T-helper 2 cell treated with Interferon-gamma antibody and Interleukin-4, amounts not matched to agents 5 μg/mL and 100 μg/mL, for 36 hours (primary cell): ENCODE measurements at places on chromosomes 2 and 18.

DNA sequence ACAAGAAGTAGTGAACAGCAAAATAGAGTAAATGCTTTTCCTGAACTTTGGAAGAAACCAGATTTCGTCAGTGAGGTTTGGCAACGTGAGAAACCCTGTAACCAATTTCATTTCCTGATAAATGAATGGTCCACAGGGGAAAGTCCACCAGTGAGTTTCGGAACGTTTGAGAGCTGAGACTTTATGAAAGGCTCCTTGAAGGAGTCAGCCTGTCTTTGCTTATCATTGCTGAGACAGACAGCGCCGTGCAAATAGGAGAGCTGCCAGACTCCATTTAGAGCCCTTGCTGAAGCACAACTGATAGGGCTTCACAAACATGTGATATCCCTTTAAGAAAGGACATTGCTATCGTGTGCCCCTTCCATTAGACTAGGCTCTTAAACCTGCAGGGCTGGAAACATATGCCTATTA, 121.8 kb upstream of the SMAD7 start:
- DNase-seq, result no peak

- DNase-seq, result peak; percentile 67
Observed at GRCh38 chr2:6909431-6910385, 7.5 kb upstream of the RNF144A start.

DNA sequence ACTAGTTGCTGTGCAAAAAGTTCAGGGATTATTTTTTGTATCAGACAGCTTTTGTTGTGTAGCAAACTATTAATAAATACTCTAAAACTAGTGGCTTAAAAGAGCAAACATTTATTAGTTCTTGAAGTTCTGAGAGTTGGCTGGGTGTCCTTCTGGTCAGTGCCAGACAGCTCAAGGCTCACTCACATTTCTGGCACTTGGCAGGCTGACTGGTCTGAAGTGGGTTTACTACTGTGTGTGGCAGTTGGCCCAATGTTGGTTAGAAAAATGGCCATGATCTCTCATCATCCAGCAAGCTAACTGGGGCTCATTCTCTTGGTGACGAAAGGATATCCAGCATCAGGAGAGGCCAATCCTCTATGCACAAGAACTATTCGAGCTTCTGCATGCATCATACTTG, 71.4 kb upstream of the ZNF385B start:
- DNase-seq, result no peak

GRCh38 chr2:109102588-109103233, 26.3 kb upstream of the SH3RF3 start:
- no peak for DNase-seq

DNA sequence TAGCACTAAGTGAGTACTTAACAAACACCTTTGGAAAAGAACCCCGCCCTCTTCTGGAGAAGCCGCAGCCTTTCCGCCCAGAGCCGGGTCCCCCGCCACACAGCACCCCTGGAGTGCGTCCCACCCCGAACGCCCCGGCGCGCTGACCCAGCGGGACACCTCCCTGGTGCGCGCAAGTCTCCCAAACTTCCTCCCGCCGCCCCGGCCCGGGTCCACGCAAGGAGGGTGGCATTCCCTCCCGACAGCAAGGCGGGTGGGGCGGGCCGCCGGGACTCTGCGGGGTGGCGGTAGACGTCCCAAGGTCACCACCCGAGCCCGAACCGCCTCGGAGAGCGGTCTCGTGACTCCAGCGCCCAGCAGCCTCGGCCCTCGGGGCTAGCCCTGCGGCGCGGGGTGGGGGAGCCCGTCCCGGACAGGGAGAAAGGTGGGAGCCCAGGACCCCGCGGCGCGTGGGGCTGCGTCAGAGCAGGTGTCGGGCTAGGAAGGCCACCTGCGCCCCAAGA, 598 bp downstream of the CCDC93 start:
- DNase-seq, result peak; percentile 33

GRCh38 chr18:1464444-1465217, 560.0 kb downstream of the ADCYAP1 start:
- no peak for DNase-seq

GRCh38 chr2:241008711-241009121, 10.3 kb downstream of the SNED1 start:
- DNase-seq, result no peak

GRCh38 chr2:231413921-231414476, 18.5 kb downstream of the B3GNT7 start:
- no peak for DNase-seq

GRCh38 chr2:10012963-10013461, 30.3 kb upstream of the KLF11 start:
- DNase-seq, result no peak

DNA sequence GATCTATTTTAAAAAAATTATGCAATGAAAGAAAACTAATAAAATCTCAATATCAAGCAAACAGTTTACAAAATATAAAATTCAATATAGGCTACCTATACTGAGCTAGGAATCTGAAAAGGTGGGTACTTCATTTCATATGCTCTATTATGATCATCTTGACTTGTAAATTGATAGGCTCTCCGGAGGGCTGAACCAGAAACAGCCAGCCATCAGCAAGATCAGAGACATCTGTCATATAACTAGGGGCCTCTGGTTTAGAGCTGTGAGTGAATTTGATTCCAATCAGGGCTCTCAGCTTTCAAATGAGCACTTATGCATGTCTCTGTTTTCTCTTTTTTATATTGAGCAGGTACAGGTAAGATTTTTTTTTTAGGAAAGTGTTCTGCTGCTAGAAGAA, 114.2 kb downstream of the SPHKAP start:
- no peak for DNase-seq

- DNase-seq, result no peak
Observed at GRCh38 chr2:41116106-41116797, 664.4 kb upstream of the SLC8A1 start.

GRCh38 chr2:112184121-112184520, 45.9 kb downstream of the FBLN7 start:
- no peak for DNase-seq

- peak; percentile 9 for DNase-seq
Observed at GRCh38 chr2:55519938-55520885, 694 bp downstream of the CFAP36 start.

DNA sequence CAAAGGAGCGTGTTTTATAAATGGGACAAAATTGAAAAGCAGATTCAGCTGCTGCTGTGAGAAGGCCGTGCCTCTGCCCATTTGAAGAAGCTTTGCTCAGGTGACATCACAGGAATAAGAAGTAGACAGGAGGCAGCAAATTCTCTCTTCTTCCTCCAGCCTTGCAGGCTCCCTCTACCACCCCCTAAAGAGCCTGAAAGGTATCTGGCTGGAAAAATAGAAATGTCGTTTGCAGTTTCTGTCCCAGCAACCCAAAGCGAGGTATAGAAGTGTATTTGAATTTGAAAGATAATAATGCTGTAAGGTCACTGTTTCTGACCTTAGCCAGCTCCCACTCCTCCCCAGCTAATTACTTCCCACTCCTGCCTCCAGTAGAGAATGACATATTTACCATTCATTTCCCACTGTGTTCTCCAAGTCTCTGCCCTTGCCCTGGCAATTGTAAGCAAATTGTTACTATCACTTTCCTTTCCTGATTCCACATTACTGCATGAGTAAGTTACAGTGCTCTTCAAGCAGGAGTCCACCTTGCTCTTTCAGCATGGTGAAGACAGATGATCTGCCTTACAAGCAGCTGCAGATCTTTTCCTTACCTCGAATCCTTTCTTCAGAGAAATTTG, 56.8 kb upstream of the RASGRP3 start:
- DNase-seq, result no peak

DNA sequence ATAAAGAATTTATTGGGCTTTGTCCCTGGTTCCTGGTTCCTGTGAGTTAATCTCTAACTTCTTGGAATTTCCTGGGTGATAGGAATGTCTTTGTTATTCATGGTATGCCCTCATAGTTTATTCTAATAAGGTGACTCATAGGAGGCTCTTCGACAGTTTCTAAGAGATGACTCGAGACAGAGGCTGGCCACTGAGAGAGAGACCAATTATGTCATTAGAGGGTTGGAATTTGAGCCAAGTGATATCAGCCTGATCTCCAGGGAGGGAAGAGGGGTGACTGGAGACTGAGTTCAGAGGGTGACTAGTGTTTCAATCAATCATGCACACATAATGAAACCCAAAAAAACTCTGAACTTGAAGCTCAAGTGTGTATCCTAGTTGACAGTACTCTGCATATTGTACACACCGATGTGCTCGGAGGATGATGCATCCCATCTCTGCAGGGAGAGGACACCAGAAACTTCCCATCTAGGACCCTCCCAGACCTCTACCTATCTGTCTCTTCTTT, 185.7 kb downstream of the MTCL1 start:
- DNase-seq, result no peak

GRCh38 chr2:184305105-184305504, 293.2 kb upstream of the ZNF804A start:
- no peak for DNase-seq

DNA sequence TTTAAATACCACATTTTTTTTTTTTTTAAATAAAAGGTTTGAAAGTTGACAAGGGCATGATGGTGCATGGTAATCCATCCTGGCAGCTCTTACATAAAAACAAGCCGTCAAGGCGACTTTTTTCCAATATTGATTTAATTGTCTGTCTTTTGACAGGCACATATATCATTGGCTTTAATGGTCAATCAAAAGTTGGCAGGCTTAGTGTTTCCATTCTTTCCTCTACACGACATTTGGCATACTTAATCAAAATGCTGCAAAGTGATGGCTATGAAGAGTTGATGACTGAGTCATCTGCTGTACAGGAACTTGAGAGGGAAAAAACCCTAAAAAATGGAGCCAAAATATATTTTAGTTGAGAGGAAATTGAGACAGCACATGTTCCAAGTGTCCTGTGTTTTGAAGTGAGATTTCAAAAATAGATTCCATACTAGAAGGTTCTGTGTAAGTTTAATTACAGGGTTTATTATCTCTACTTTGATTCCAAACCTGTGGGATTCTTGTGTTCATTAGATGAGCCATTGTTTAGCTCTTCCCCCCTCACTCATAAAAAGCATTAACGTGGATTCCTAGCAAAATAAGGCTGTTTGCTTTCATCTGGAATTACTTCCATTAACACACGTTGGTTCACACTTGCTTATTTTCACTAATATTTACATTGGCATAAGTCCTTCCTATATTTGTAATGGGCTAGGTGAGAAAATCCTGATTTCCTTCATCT, 3.2 kb downstream of the TSHZ1 start:
- DNase-seq, result no peak

DNA sequence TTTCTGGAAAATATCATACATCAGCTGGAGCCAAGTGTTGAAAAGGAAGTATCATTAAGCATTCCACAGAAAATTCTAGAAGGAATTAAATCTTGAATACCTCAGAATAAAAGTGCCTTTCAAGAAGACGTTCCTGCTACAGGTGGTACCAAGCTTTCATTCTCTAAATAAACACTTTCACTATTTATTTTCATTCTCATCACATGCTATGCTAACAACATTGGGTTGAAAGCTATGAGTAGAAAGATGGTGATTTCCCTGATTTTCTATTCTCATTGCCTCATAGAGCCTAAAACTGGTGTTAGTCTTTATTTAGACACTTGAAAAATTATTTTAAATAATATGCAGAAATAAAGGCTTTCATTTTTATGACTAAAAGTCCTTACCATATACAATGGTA, 324.7 kb downstream of the LRP1B start:
- no peak for DNase-seq

GRCh38 chr2:12014088-12014960, 267.9 kb downstream of the LPIN1 start:
- no peak for DNase-seq

DNA sequence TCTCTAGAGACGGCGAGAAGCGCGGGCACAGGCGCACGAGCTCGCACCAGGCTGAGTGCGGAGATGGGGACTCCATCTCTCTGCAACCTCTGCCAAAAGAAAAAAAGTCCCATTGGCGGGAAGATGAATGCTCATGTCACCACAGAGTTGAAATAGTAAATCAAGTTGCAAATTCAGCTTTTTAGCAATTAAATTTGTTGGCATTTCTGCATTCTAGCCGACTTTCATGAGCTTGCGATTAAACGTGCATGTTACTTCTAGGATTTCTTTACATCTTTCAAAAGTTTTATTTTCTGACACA, 588 bp downstream of the CHAC2 start:
- DNase-seq, result no peak

- no peak for DNase-seq
Observed at GRCh38 chr18:23703057-23703986, 14.1 kb downstream of the LAMA3 start.

GRCh38 chr2:241859436-241860183, 916 bp upstream of the PDCD1 start:
- peak; percentile 74 for DNase-seq

- DNase-seq, result no peak
Observed at GRCh38 chr2:19786408-19787058, 115.2 kb downstream of the TTC32 start.
